Common myeloid progenitor, CD34-positive (primary cell): ENCODE measurements at places on chromosomes 13 and 19.

DNA sequence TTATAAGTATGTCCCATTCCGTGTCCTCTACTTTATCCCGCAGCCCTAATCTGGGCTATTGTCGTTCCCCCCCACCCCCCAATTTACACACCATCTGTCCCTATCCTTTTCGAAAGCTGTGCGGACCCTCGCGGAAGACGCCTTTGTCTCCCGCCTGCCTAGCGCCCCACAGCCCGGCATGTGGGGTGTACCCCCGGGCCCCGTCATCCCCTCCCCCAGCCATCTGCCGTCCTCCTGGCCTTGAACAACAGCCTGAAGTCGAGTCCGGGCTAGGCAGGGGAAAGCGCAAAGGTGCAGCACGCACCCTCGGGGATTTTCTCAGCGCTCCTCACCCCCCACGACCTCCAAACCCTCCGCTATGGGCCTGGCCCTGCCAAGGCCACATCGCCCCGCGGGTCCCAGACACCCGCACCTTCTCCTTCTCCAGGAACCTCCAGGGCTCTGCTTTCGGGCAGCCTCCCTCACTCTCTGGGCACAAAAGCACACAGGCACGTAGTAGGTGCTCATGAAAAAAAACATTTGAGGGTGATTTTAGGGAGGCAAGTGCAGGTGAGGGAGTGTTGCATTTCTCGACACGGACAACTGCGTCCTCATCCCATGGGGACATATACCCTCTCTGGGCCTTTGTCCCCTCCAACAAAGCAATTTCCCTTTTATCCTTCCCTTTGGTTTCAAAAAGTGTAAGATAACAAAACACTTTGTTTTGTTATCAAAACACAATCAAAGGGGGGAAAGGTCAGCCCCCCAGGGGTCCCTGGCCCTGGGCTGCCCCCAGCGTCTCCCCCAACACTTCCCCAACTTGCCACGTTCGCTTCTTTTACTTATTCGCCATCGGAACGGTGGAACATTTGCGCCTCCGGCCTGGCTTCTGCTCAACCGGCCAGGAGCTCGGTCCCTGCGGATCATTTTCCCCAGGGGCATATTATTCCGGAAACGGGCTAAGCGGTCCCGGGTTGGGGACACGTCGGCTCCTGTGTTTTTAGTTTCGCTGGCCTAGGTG, 16.4 kb downstream of the CCDC124 start:
- no peak for DNase-seq

DNA sequence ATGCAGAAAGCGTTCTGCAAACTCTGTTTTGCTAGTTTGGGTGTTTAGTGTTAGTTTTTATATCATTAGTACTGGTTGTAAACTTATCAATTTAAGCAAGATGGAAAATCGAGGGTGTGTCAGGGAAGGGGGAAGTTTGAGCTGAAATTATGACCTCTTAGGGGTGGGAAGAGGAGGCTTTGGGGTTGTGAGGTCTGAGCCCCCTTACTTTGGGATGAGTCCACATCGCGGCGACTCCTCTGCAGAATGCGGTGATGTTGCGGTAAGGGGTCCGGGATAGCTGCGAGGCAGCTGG, 743 bp upstream of the NDUFS7 start:
- no peak for DNase-seq

DNA sequence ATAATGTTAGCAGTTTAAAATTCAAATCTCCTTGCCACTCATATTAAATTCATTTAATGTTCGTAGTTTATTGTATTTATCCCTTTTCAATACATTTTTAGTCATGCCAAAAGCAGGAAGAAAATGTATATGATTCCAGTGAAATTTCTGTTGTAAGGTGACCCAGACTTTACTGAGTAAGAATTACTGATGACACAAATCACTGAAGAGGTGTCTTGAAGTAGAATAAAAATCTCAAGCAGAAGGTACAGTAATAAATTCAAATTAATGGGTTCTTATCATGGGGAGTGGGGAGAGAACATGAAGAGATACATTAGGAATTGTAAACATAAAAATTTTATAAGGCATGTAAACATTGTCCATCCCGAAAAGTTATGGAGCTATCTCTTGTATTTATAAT, 19.9 kb downstream of the STARD13 start:
- no peak for DNase-seq

- DNase-seq: peak; percentile 14
Observed at GRCh38 chr19:38452430-38453366, 19.2 kb downstream of the RYR1 start.

- no peak for DNase-seq
Observed at GRCh38 chr13:20969182-20969581, 66.6 kb upstream of the XPO4 start.

DNA sequence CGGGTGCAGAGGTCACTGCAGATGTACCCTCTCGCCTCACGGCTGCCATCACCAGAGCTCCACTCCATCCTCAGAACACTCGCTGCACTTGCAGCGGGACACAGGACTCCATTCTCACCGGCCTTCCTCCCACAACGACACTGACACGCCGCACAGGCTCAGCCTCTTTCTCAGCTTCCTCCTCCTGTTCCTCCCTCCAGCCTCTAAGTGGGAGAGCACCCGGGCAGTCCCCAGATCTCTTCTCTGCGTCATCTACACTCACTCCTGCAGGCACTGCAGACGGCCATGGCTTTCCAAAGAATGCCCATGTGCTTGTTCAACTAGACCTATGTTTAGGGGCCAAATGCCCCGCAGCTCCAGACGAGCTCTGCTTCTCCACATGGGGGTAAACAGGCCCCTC, 14.3 kb upstream of the FKRP start:
- DNase-seq: no peak

GRCh38 chr19:40162104-40162503, 29.1 kb upstream of the MAP3K10 start:
- no peak for DNase-seq

- peak; percentile 46 for DNase-seq
Observed at GRCh38 chr19:51688671-51689571, 4.2 kb upstream of the SPACA6 start.

GRCh38 chr13:36126491-36126890, 4.7 kb downstream of the DCLK1 start:
- DNase-seq: no peak

DNA sequence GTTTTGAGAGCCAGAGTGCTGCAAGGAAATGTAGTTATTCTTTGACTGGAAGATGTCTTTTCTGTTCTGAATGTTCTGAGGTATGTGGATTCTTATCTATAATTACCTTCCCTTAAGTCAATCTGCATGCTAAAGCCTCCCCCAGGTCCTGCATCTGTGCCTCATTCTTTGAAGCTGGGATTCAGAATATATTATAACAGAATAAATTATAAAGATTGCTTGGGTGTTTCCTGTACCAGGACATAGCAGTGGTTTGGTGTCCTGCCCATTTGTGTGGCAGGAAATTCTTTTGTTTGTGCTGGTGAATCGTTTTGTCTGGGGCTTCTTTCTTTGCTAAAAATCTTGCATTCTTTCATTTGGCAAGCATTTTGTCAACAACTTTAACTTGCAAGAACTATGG, 60.2 kb downstream of the ITGBL1 start:
- DNase-seq: no peak

DNA sequence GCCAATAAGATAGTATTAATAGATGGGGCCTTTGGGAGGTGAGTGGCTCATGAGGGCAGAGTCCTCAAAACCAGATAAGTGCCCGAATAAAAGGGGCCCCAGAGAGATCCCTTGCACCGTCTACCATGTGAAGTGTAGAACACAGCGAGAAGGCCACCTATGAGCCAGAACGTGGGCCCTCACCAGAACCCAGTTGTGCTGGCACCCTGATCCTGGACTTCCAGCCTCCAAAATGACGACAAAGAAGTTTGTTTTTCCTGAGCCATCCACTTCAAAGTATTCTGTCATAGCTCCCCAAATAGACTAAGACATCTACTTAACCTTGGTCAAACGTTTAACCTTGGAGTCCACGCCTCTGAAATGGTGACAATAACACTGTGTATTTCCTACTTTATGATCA, 158.1 kb downstream of the EFNB2 start:
- DNase-seq: no peak

DNA sequence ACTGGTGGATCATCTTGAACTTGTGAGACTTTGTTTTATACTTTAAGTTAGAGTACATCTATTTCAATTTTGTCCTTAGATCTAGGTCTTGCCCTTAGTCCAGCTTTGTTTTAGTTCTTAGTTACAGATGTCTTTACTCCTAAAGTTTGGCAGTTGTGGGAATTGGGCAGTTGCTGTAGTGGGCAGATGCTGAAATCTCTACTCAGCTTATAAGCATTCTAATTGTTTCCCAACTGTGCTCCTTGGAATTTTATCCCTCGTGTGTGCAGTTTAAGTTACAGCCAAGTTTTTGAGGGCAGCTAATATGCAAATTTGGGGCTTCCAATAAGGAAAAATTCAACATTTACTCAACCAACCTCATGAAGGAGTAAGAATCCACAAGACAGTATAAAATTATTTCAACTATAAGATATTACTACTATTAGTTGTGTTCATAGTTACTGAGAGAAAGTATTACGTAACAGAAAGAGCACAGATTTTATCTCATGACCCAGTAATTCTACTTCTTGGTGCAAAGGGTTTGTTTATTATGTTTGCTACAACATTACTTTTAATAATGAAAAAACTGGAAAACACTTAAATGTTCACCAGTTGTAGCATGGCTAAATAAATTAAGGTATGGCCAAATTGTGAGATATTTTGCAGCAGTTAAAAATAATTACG, 32.9 kb downstream of the CCDC122 start:
- no peak for DNase-seq

DNA sequence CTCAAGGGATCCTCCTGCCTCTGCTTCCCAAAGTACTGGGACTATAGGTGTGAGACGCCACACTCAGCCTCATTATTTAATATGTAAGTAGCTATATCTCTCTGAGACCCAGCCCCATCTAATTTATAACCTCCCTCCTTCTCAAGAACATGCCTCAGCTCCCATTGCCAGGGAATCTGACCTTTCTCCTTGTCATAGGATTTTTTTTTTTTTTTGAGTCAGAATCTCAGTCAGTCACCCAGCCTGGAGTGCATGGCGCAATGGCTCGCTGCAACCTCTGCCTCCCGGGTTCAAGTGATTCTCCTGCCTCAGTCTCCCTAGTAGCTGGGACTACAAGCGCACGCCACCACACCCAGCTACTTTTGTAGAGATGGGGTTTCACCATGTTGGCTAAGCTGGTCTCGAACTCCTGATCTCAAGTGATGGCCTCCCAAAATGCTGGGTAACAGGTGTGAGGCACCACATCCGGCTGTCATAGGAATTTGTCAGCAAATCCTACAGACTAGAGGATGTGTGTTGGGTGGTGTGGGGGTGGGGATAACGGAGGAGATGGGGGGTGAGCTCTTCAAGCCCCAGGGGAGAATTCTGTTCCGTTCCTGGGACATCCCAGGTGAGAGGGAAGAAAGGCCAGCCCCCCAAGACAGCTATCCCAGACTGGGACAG, 5.1 kb upstream of the EPS8L1 start:
- peak; percentile 57 for DNase-seq

DNA sequence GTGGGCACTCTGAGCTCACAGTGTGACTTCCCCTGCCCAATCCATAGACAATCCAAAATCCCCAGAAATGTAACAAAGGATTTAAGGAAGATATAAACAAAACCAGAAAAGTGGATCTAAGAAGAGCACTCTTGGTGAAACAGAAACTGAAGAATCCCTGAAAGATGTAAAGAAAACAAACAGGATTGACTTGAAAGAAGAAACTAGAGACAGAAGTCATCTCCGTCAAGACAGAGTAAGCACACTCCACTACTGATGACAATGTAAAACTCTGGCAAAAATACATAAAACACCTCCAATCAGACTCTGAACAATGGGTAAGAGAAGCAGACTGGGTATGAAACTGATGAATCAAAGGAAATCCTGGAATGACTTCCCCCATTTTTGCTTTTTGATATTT, 13.5 kb downstream of the TUBGCP3 start:
- no peak for DNase-seq

GRCh38 chr13:71869274-71869673, 2.3 kb upstream of the DACH1 start:
- no peak for DNase-seq

GRCh38 chr19:29552454-29553280, 26.9 kb downstream of the VSTM2B start:
- DNase-seq: no peak

DNA sequence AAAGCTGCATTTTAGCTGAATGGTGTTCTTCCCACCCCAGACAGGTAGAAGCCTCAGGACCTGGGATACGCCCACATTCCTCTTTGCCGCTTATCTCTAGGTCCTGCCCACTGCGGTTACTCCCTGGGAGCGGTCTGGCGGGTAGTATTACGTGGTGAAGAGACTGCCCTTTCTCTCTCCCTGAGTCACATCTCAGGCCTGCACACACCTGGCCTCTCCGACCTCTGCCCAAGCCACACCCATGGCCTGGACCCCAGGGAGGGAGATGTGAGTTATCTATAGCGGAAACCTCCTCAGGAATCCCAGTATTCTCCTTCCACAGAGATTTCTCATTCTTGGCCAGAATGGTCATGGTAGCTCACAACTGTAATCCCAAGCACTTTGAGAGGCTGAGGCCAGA, 17.3 kb downstream of the RHPN2 start:
- DNase-seq: no peak

DNA sequence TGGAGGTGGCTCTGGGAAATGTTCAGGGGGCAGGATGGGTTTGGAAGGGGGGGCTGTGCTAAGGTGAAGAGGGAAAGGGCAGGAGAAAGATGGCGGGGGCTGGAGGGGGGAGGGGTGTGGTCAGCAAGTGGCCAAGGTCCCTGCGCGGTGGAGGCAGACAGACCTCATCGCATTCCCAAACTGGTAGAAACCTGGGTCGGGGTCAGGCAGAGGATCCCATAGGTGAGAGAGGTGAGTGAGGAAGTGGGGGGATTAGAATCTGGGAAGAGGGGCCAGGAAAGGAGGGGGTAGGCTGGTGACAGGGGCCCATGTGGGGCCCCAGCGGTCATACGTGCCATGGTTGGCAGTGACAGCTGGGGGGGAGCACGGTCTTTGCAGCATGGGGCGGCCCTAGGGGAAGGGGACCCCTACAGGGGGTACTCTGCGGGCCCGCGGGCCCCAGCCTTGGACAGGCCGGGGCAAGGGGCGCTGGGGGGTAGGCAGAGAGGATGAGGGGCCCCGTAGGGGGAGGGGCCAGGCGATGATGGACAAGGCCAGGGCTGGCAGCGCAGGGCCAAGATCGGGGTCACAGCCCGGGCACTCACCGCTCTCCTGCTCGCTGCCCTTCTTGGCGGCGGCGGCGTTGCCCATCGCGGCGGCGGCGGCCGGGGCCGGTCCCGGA, 514 bp downstream of the PRKACA start:
- DNase-seq: peak; percentile 39

GRCh38 chr19:37692956-37693620, 26.5 kb downstream of the ZNF607 start:
- DNase-seq: peak; percentile 95

GRCh38 chr13:102872531-102872930, 26.7 kb downstream of the ERCC5 start:
- DNase-seq: no peak

GRCh38 chr19:21765151-21765550, 2.2 kb downstream of the ZNF100 start:
- peak; percentile 36 for DNase-seq

DNA sequence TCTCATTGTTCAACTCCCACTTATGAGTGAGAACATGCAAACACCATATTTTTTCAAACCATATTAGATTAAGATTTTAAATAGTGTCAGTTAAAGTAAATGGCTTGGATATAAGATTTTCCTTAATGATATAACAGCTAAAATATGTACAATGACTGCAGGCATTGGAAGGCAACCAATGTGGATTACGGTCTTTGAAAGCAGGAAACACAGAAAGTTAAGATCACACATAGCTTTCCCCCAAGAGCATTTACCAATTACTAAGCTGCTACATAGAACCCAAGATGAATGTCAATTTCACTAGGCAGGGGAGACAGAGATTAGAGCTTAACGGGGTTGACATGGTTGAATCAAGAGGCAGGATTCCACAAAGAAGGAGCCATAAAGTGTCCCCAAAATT, 173.2 kb upstream of the TRPC4 start:
- DNase-seq: no peak
